ENCODE measurements at places on chromosomes 5 and 9. TPM values are rescaled to one million over a fixed set of nuclear protein-coding genes. Genes with fewer than 3 reads are reported as not detected.
A peak's percentile ranks its signal among the peaks of the same experiment; 100 is the strongest.

The SPINK13 gene
- 0.41 TPM for total RNA-seq

The TMEM141 gene
- total RNA-seq: 39.5 TPM

The TMEM8B gene
- 43.3 TPM for total RNA-seq

The GFI1B gene
- total RNA-seq: not detected

DNA sequence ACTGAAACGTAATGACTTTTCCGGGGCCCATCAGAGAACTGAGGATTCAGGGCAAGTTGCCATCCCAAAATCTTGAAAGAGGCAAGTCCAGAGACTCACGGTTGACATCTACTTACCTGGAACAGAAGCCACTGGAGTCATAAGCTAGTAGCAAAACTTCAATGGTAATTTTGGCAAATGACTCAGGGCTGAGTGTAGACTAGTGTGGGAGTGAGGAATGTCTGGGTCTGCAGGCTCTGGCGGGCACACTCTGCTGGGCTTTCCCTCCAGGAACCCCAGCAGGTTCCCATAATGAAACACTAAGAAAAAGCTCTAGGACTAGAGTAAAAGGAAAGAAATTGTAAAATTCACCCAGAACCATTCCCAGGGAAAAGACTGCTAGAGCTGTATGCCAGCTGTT is 122.9 kb upstream of the NFIL3 start:
- no peaks in the 10 kb centered on the region for H3K36me3 ChIP-seq
- no peak for DNase-seq
- no peak overlapping the region for H3K4me3 ChIP-seq

GRCh38 chr5:64682608-64683007 is 7.7 kb upstream of the SHISAL2B start:
- no peak overlapping the region for H3K4me3 ChIP-seq
- no peaks in the 10 kb centered on the region for H3K36me3 ChIP-seq
- no peaks in the 10 kb centered on the region for H3K27me3 ChIP-seq
- no peak for DNase-seq

DNA sequence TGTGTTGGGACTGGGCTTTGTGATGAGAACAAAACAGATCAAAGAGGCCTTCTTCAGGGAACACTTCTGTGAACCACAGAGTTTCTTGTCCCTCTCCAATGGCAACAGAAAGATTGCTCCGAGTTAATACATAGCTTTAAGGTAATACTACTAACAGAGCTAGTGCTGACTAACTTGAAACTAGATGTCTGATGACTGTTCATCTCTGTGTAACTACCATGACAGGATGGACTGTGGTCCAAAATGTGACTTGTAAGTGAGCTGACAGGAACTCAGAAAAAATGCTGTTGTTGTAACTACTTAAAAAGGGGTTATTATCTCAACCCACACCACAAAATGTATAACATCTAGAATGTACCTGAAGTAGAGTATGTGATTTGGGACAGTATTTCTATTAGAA is 630.2 kb upstream of the DMAC1 start:
- H3K27ac ChIP-seq: no peak overlapping the region
- DNase-seq: no peak
- no peak overlapping the region for H3K4me3 ChIP-seq
- no peaks in the 10 kb centered on the region for H3K27me3 ChIP-seq
- no peaks in the 10 kb centered on the region for H3K4me1 ChIP-seq

DNA sequence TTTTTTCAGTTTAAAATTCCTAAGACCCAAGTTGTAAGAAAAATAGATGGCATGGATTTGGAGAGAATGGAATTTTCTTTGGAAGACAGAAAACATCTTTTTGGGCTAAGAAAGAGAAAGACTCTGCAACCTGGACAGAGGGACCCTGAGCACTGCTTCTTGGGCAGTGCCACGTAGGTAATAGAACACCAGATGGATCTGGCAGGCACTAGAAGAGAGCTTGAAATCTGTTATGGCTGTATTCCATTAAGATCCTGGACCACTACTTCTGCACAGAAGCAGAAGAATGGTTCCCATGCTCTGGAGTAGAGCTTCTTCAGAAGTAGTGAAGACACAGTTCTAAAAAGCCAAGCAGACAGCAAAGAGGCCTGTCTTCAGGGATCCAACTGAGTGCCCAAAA is 306.4 kb upstream of the CD180 start:
- H3K27me3 ChIP-seq: no peaks in the 10 kb centered on the region
- no peaks in the 10 kb centered on the region for H3K36me3 ChIP-seq
- H3K27ac ChIP-seq: no peak overlapping the region
- H3K4me3 ChIP-seq: no peak overlapping the region

DNA sequence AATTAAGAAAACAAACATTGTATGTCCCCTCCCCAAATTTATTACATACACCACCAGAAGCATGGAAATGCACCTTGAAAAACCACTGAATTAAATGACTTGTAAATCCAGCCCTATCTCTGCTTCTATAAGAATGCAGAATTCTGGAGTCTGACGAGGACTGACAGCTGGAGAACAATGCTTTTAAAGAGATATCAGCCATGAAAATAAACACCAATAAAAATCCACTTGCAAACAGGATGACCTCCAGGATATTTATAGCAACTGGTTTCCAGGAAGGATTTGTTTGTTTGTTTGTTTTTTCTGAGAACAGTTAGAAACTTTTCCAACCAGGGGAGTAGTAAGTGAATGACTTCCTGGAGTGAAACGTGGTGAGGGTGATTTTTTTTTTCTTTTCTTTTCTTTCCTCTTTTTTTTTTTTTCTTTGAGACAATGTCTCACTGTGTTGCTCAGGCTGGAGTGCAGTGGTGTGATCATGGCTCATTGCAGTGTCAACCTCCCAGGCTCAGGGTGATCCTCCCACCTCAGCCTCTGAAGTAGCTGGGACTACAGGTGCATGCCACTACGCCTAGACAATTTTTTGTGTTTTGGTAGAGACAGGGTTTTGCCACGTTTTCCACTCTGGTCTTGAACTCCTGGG is 38.7 kb upstream of the SLC36A1 start:
- no peak overlapping the region for H3K4me3 ChIP-seq
- no peak overlapping the region for H3K27ac ChIP-seq
- no peaks in the 10 kb centered on the region for H3K4me1 ChIP-seq
- no peaks in the 10 kb centered on the region for H3K36me3 ChIP-seq
- no peak for DNase-seq

DNA sequence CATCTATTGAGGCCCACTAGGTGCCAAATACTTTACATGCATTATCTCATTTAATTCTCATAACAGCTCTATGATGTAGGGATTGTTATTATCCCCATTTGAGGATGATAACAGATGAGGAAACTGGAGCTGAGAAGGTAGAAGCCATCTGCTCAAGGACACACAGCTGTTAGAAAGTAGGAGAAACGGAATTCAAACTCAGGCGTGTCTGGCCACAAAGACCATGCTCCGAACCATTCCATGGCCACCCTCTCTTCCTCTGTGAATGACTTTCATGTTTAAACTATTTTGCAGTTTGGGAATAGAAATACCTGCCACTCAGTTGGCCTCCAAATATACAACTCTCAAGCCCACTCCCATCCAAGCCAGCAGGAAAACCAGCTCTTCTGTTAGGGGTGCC is 87.6 kb upstream of the ANKRD55 start:
- H3K27me3 ChIP-seq: no peaks in the 10 kb centered on the region
- no peak overlapping the region for H3K27ac ChIP-seq
- H3K36me3 ChIP-seq: no peaks in the 10 kb centered on the region
- DNase-seq: no peak
- H3K4me1 ChIP-seq: peaks cover 5% of the 10 kb centered on the region

GRCh38 chr9:136840877-136841645 is 1.2 kb upstream of the AJM1 start:
- no peak overlapping the region for H3K4me3 ChIP-seq
- peaks cover 29% of the 10 kb centered on the region for H3K4me1 ChIP-seq
- no peak overlapping the region for H3K27ac ChIP-seq
- H3K27me3 ChIP-seq: peaks cover 13% of the 10 kb centered on the region
- H3K36me3 ChIP-seq: no peaks in the 10 kb centered on the region
- no peak for DNase-seq

DNA sequence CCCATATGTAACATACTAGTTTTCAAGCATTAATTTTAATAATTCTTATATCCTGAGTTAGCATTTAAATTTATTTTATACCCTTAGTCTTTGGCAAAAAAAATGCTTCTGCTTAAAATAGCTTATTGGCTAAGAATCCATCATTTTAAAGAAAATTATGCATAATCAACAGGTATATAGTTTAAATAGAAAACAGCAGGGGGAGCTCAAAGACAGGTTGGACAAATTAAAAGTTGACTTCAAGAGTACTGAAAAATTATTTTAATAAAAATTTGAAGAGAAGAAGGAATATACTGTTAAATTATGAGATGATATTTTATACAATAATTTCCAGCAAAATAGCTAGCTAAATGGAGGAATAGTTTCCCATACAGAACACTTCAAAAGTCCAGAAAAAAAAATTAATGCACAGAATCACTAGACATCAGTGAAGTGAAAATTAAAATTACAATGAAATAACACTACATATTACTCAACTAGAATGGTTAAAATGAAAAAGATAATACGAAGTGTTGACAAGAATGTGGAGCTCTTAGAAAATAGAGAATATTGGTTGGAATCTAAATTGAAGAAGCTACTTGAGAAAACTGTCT is 387.1 kb downstream of the PDE4D start:
- no peak overlapping the region for H3K4me3 ChIP-seq
- H3K4me1 ChIP-seq: no peaks in the 10 kb centered on the region
- H3K36me3 ChIP-seq: no peaks in the 10 kb centered on the region
- no peak overlapping the region for H3K27ac ChIP-seq

GRCh38 chr9:114350636-114351401 is 21.1 kb downstream of the ORM2 start:
- DNase-seq: no peak
- H3K4me3 ChIP-seq: no peak overlapping the region
- no peaks in the 10 kb centered on the region for H3K27me3 ChIP-seq

DNA sequence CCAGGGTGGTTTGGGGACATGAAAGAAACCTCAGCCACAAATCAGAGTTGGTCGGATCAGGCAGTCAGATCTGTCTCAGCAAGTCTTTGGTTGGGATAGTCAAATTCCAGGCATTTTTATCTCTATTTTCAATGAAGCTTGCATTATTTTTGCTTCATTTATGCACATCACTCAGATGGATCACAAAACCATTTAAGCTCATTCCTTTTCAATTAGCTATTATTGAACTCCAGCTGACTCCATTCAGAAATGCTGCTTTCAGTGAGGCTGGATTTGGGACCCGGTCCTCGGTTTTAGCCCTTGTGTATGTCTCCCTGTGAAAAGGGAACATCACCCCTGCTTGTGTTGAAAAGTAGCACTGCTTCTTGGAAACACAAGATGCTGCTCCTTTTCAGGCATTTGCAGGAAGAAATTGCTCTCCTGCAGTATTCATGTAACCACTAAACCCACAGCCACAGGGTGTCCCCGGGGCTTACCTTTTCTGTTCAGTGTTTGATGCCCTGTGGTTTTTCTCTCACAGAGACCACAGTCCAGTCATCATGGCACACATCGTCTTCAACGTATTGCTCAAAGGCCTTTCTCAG is 232.9 kb downstream of the NFIB start:
- no peak for DNase-seq
- H3K27ac ChIP-seq: no peak overlapping the region
- no peak overlapping the region for H3K4me3 ChIP-seq
- H3K4me1 ChIP-seq: no peaks in the 10 kb centered on the region
- no peaks in the 10 kb centered on the region for H3K27me3 ChIP-seq

- no peak for DNase-seq
- H3K27ac ChIP-seq: no peak overlapping the region
- no peak overlapping the region for H3K4me3 ChIP-seq
- H3K27me3 ChIP-seq: no peaks in the 10 kb centered on the region
- H3K4me1 ChIP-seq: no peaks in the 10 kb centered on the region
- H3K36me3 ChIP-seq: no peaks in the 10 kb centered on the region
Observed at GRCh38 chr9:10026443-10026984, 586.3 kb downstream of the PTPRD start.

DNA sequence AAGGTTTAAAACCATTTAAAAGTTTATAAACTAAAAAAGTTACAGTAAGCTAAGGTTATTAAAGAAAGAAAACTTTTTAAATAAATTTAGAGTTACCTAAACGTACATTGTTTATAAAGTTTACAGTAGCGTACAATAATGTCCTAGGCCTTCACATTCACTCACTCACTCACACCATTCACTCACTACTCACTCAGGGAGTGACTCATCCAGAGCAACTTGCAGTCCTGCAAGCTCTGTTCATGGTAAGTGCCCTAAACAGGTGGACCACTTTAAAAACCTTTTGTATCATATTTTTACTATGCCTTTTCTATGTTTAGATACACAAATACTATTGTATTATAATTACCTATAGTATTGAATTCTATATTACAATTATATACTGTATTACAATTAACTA is 190.8 kb upstream of the RASA1 start:
- no peak overlapping the region for H3K27ac ChIP-seq
- DNase-seq: no peak
- H3K27me3 ChIP-seq: no peaks in the 10 kb centered on the region
- no peaks in the 10 kb centered on the region for H3K36me3 ChIP-seq

DNA sequence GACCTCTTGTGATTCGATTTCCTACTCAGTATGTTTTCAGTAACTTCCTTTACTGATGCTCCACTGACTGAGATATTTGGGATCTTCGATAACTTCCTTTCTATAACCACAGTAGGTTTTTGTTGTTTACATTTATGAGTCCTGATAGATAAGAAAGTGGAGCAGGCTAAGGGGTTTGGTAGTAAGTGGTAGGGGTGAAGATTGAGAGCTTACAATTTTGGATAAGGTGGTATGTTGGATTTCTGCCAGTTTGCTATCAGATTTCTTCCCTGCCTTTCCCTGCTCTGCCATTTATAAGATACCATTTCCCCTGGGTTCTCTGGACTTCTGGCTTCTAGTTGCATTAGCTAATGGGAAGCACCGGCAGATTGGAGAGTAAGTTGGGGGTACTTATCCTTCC is 7.9 kb upstream of the NDUFS4 start:
- DNase-seq: no peak
- no peaks in the 10 kb centered on the region for H3K27me3 ChIP-seq
- H3K4me1 ChIP-seq: no peaks in the 10 kb centered on the region
- no peak overlapping the region for H3K4me3 ChIP-seq
- no peak overlapping the region for H3K27ac ChIP-seq
- no peaks in the 10 kb centered on the region for H3K36me3 ChIP-seq

GRCh38 chr9:116646661-116647514 is 40.2 kb upstream of the TRIM32 start:
- H3K27ac ChIP-seq: peak overlapping the region; percentile 62
- no peak overlapping the region for H3K4me3 ChIP-seq
- H3K36me3 ChIP-seq: no peaks in the 10 kb centered on the region
- DNase-seq: no peak

All from uterus (tissue), 4 donors.